Glutamatergic neuron (in vitro differentiated cells): ENCODE measurements at places on chromosomes 6 and 20.

GRCh38 chr6:33759887-33760629 is 13.4 kb upstream of the IP6K3 start:
- DNase-seq: no peak

DNA sequence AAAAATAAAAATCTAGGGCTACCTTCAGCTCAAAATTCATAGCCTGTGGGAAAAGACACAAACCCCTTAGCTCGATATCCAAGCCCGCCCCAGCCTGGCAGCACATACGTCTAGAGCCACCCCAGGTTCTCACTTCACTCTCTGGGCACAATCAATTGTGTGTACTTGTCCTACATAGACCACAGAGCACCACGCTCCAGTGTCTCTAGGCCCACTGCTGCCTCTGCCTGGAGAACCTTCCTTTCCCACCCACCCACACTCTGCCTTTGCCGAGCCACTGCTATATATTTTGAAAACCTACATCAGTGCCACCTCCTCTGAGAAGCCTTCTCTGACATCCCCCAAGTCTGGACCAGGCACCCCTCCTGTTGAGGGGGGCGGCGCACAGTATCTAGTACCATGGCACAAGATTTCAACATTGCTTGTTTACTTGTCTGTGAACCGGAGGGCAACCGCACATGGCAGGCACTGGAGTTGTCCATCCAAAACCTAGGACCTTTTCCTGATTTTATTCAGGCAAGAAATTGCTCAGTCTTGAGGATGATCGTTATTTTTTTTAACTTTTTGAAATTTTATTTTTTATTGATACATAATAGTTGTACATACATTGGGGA is 141.5 kb downstream of the UNC5CL start:
- no peak for DNase-seq

DNA sequence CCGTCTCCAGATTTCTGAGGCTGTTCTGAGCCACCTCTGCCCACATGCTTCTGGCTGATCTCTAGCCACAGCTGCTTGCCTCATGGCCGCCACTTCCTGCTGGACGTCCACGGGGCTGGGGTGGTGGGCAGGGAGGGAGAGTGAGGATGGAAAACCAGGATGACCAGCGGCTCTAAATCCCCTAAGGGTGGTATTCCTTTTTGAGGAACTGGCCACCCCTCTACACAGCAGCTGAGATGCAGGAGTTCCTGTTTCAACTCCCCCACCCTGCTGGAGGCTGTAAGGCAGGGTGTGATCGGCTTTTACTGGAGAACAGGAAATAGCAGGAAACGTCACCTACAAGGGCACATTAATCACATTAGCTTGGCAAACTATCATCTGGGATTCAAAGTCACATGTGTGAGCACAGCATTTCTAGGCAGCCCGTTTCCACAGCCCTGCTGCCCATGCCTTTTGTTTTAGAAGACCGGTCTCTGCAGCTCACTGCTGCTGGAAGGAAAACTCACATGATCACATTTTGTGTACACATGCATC is 181.6 kb upstream of the ECI2 start:
- DNase-seq: no peak

DNA sequence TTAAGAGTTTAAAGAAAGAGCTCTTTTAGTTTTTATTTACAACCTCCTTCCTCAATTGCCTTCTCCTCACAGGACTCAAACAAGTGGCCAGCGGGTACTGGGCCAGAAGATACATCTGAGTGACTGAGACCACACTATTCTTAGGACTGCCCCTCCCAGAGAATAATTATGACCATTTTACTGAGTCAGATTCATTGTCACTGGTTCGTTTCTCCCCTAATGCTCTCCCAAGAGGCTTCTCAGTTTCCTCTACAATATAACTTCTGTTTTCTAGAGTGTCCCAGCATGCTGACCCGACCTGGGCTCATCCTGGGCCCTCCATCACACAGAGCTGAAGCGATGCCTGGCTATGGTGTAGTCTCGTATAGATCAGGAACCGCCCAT is 279.9 kb downstream of the CD83 start:
- DNase-seq: no peak

DNA sequence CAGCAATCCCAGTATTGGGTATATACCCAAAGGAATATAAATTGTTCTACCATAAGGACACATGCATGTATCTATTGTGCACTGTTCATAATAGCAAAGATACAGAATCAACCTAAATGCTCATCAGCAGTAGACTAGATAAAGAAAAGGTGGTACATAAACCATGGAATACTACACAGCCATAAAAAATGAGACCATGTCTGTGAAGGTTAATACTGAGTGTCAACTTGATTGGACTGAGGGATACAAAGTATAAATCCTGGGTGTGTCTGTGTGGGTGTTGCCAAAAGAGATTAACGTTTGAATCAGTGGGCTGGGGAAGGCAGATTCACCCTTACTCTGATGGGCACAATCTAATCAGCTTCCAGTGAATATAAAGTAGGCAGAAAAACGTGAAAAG is 86.9 kb downstream of the MAN1A1 start:
- DNase-seq: no peak

DNA sequence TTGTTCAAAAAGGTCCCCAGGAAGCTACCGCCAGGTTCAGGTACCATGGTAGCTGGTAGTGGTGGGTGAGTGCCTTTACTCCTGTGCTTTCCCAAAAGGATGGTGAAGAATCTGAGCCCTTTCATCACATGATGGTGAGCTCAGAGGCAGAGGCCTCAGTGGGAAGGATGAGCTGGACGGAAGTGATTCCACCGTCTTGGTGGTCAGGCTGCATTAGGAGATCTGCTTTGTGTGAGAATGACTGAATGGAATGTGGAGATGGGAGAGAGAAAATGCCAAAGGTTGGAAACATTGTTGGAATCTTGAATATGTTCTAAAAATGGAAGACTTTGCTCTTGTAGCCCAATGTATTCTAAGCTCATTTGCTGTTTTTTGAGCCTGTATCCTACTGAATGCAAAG is 108.1 kb upstream of the SCP2D1 start:
- DNase-seq: no peak
